ENCODE measurements at places on chromosomes 1 and 21. TPM values are rescaled to one million over a fixed set of nuclear protein-coding genes. Genes with fewer than 3 reads are reported as not detected.
A peak's percentile ranks its signal among the peaks of the same experiment; 100 is the strongest.

Gene RGS13
- total RNA-seq = not detected

Gene TRMT1L
- 22.5 TPM for total RNA-seq

Gene RIIAD1
- not detected for total RNA-seq

Gene PRKCZ
- total RNA-seq = 45.1 TPM

Gene WLS
- 2.7 TPM for total RNA-seq

Gene HRNR
- not detected for total RNA-seq

Gene NMNAT2
- total RNA-seq = 20.9 TPM

GRCh38 chr21:34509151-34509550, 2.9 kb downstream of the KCNE1 start:
- H3K27me3 ChIP-seq = no peaks in the 10 kb centered on the region
- DNase-seq = no peak
- H3K27ac ChIP-seq = no peak overlapping the region

- no peak overlapping the region for H3K27ac ChIP-seq
- peaks cover 8% of the 10 kb centered on the region for H3K4me1 ChIP-seq
- no peaks in the 10 kb centered on the region for H3K27me3 ChIP-seq
- no peak overlapping the region for H3K4me3 ChIP-seq
- no peaks in the 10 kb centered on the region for H3K36me3 ChIP-seq
These were observed 4.3 kb downstream of the GALNT2 start for GRCh38 chr1:230071316-230071715.

- no peak overlapping the region for H3K4me3 ChIP-seq
- H3K36me3 ChIP-seq = no peaks in the 10 kb centered on the region
- no peak for DNase-seq
These were observed 94.9 kb downstream of the RIPK4 start for GRCh38 chr21:41671859-41672542.

DNA sequence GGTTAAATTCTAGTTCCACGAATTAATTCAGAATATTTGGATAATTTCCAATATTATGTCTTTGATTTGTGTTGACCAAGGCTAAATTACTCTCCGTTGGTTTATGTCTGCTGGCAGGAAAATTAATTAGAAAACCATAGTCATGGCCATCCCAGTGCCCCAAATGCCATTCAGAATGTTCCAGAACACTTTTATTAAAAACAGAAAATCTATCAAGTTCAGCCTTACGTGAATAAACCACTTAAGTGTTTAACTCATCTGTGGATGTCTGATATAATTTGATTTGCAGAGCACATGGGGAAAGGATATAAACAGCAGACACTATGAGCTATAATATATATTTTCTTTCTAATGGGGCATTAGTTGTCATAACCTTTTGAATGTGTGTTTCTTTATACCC, 480.7 kb downstream of the MRPL39 start:
- H3K36me3 ChIP-seq = no peaks in the 10 kb centered on the region
- H3K4me1 ChIP-seq = no peaks in the 10 kb centered on the region
- no peaks in the 10 kb centered on the region for H3K27me3 ChIP-seq
- H3K4me3 ChIP-seq = no peak overlapping the region

DNA sequence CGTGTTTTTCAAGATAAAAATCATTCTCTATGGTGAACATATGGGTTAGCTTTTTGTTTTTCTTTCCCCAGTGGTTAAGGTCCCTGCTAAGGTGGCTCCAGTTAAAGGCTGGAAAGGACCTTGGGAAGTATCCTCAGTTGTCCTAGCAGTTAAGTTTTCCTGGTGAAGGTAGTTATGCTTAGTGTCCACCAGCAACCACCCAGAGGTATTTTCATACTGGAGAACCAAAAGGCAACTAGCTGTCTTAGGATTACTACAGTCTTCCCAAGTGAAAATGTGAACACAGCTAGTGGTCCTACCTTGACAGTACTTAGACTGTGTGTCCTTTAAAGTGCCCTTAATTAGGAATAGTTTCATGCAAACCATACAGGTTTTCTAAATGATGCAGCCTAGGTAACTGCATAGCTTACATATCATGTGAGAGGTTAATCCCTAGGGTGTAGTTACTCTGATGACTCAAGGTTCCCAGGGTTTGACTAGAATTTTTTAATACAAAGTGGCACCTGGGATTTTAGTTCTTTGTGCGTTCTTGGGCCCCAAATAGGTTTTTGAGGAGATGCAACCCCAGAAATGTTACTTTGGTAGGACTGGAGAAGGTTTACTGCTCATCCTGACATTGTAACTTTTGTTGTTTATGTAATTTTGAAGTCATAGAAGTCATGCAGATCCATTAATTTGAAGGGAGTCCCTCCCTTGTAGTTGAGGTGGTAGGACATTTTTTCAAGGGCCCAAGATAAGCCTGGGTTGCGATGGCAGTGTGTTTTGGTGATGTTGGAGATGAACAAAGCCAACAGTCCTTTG, 36.5 kb downstream of the YY1AP1 start:
- no peak overlapping the region for H3K4me3 ChIP-seq
- no peak overlapping the region for H3K27ac ChIP-seq
- H3K4me1 ChIP-seq = no peaks in the 10 kb centered on the region
- DNase-seq = no peak

DNA sequence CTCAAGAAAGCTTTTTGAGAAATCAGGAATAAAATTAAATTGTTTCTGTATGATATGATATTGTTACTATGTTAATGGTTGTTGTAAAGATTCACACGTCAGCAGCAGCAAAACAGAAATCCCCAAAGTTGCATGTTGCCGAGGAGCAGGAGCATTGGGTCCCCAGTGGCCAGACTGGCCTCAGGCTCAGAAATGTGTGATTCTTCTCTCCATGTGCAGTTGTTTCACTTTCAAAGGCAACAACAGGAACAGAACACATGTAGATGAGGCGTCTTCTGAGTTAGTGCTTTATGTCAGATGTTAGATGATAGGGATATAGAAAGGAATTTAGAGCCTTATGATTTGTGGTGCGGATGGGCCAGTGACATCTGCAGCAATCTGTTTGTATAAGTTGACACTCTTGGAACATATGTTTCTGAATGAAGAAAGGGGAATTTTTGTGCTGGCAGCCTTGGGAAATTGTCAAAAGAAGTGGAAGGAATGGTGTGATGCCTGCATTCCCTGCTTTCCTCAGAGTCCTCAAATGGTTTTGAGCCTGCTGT, 2.1 kb upstream of the TTLL7 start:
- no peak overlapping the region for H3K27ac ChIP-seq
- peaks cover 5% of the 10 kb centered on the region for H3K27me3 ChIP-seq
- DNase-seq = no peak
- no peak overlapping the region for H3K4me3 ChIP-seq
- H3K36me3 ChIP-seq = no peaks in the 10 kb centered on the region

GRCh38 chr21:38965910-38966504, 160.3 kb downstream of the ETS2 start:
- H3K36me3 ChIP-seq = no peaks in the 10 kb centered on the region
- DNase-seq = peak; percentile 62
- H3K27ac ChIP-seq = no peak overlapping the region
- no peak overlapping the region for H3K4me3 ChIP-seq

DNA sequence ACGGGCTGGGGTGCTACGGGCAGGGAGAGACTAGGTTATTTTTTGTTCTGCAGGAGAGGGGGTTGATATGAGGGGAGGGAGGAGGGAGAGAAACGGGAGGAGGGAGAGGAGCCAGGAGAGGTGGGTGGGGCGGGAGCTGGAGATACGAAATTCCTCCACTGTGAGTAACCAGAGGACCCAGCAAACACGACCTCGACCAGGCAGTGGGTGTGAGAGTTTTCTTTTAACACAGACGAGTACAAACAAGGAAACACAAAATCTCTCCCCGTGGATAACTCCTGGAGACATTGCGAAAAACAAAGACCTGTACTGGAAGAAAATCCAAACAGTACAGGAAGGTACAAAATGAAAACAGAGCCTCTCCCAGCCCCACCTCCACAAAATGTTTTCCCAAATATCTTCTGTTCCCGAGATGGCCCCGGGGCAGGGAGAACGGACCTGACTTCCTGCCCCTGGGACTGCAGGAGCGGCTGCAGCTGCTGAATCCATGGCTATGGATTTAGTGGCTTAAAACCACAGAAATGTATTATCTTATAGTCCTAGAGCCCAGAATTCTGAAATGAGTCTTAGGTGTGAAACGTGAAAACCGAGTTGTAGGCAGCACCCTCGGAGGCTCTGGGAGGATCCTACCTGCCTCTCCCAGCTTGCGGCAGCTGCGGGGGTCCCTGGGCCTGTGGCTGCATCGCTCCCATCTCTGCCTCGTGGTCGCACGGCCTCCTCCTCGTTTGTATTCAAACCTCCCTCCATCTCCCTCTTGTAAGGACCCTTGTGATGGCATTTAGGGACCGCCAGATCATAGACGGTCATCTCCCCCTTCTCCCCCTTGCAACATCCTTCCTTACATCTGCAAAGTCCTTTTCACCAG, 82.2 kb downstream of the RIPK4 start:
- no peak overlapping the region for H3K27ac ChIP-seq
- H3K36me3 ChIP-seq = no peaks in the 10 kb centered on the region
- no peak for DNase-seq
- H3K4me1 ChIP-seq = no peaks in the 10 kb centered on the region

DNA sequence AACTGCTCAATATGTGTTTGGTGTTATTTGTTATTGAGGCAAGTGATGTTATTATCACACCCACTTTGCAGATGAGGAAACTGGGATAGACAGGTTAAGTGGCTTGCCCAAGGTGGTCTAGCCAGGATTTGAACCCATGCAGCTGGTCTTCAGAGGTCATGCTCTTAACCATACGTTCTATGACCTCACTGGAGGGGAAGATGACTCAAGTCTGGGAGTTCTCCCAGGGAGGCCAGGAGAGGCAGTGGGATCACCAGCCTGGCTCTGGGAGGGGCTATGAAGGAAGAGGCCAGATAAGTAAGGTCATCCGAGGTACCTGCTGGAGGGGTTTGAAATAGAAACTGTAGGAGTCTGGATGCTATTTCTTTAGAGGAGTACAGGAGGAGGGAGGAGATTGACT, 95.3 kb downstream of the NAV1 start:
- H3K27ac ChIP-seq = no peak overlapping the region
- H3K36me3 ChIP-seq = no peaks in the 10 kb centered on the region
- peaks cover 3% of the 10 kb centered on the region for H3K4me1 ChIP-seq

DNA sequence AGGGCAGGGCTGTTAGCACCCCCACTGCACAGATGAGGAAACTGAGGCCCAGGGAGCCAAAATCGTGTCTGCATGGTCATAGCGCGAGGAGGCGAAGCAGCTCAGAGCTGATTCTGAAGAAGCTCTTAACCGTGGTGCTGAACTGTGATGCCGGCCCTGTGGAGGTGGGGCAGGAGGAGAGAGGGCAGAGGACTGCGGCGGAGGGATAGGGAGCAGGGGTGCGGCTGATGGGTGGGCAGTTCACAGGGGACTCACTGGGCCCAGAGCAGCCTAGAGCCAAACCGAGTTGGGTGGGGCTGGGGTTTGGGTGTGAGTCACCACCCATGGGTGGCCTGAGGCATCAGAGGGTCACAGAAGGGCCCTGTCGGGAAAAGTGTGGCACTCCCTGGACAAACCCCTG, 74.7 kb downstream of the RAP1GAP start:
- no peaks in the 10 kb centered on the region for H3K36me3 ChIP-seq
- DNase-seq = no peak
- 0 out of 2 replicates have a peak, but pooled peaks cover 2% of the 10 kb centered on the region for H3K27me3 ChIP-seq
- no peak overlapping the region for H3K27ac ChIP-seq
- H3K4me3 ChIP-seq = no peak overlapping the region

- H3K4me1 ChIP-seq = no peaks in the 10 kb centered on the region
- no peaks in the 10 kb centered on the region for H3K27me3 ChIP-seq
These were observed 66.1 kb downstream of the EPS15 start for GRCh38 chr1:51453010-51453409.
